ENCODE measurements at places on chromosomes 7 and 10.

GRCh38 chr10:105974803-105975456, 1189.6 kb downstream of the SORCS1 start:
- DNase-seq, result no peak

GRCh38 chr7:75953931-75954330, 39.0 kb downstream of the POR start:
- DNase-seq, result no peak

- DNase-seq, result no peak
Measured at GRCh38 chr7:126924477-126924876, 328.3 kb downstream of the GRM8 start.

DNA sequence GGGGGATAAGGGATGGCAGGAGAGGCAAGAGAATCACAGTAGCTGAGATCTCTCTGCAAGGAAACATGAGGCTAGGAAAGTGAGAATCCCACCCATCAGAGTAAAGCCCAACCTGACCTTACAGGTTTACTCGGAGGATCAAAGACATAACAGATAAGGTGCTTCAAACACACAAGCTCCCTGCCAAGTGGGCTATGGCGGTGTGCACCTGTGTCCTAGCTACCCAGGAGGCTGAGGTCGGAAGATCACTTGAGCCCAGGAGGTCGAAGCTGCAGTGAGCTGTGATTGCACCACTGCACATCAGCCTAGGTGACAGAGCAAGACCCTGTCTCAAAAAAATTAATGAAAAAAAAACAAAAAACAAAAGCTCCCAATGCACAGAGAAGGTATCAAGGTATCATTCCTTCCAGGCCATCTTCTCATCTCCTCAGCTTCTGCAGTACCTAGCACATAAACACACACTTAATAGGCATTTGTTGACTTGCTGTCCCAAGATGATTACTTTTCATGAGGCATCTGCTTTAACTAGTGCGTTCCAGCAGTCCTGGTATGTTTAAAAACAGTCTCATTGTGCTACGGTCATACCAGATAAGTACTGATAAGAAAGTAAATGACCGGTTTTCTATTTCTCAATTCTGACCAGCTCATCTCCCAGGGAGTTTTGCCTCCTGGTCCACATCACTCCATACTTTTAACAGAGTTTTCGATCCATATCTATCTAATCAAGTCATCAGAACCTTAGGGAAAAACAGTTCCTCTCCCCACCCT, 13.3 kb downstream of the GNA12 start:
- no peak for DNase-seq

GRCh38 chr10:66860376-66860945, 65.4 kb upstream of the LRRTM3 start:
- DNase-seq, result no peak

DNA sequence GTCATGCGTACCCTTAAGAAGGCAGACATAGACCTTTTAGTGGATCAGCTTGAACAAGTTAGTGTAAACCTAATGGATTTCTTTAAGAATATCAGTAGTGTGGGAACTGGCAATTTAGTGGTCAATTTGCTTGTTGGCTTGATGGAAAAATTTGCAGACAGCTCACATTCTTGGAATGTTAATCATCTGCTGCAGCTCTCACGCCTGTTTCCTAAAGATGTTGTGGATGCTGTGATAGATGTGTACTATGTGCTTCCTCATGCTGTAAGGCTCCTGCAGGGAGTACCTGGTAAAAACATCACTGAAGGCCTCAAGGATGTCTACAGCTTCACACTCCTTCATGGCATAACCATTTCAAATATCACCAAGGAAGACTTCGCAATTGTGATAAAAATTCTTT, 103.4 kb downstream of the ABCA13 start:
- no peak for DNase-seq

GRCh38 chr10:5940807-5941218, 36.5 kb downstream of the IL15RA start:
- DNase-seq, result no peak

- no peak for DNase-seq
Measured at GRCh38 chr7:101882005-101882421, 64.6 kb downstream of the CUX1 start.

GRCh38 chr10:70617798-70618568, 15.4 kb upstream of the PRF1 start:
- DNase-seq, result peak; percentile 50

DNA sequence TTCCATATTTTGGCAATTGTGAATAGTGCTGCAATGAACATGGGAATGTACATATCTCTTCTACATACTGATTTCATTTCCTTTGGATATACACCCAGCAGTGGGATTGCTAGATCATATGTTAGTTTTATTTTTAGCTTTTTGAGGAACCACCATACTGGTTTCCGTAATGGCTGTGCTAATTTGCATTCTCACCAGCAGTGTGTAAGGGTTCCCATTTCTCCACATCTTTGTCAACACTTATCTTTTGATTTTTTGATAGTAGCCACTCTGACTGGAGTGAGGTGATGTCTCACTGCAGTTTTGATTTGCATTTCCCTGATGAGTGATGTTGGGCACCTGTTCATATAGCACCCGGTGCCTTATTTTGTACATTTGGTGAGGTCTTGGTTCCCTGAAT, 519.6 kb downstream of the REEP3 start:
- DNase-seq, result no peak

DNA sequence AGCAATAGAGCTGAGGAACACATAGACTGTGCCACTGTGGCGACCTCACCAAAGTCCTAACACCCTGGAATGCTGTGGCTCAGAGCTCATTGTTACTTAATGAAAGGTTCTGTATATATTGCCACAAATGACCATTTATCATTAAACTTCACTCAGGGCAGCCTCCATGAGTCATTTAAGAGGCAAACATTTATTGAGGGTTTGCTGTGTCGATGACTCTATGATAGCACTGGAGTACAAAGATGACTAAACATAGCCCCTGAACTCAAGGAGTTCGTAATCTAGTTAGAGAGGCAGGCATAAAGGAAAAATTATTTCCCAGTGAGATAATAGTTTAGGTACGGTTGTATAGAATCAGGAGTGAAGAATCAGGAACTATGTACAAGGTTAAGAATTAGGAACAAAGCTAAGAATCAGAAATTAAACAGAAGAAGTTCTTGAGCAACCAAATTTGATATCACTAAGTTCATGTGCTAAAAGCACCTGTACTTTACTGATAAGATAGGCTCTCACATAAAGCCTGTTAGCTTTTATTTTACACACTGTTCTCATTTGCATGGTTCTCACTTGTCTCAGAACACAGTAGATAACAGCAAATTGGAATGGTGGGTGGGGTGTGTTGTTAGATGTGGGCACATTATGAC, 7.9 kb downstream of the ENTPD7 start:
- DNase-seq, result no peak

- no peak for DNase-seq
Measured at GRCh38 chr10:131737543-131738395, 163.0 kb upstream of the PPP2R2D start.

GRCh38 chr7:56110611-56111010, 4.3 kb upstream of the CHCHD2 start:
- DNase-seq, result no peak

- DNase-seq, result no peak
Measured at GRCh38 chr7:8465338-8465737, 31.9 kb downstream of the NXPH1 start.

DNA sequence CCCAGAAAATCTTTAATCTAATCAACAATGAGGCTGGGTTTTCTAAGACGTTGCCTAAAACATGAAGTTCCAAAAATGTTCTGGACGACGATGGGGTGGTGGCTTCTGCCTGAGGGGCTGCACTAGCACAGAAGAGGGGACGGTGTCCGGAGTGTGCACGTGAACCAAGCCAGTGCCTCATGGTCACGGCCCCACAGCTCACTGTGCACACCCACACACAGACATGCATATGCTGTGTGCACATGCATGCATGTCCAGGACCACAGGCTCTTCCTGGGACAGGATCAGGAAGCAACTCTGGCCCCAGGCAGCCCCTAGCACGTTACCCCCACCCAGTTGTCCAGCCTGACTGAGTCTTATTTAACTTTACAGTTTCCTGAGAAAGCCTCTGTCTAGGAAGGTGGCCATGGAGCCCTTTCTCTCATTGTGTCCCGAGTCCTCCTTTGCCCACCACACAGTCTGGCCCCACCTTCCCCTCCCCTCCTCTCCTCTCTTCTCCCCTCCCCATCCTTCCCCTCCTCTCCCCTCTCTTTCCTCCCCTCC, 100.8 kb downstream of the DNAJB6 start:
- DNase-seq, result no peak

- DNase-seq, result peak; percentile 39
Measured at GRCh38 chr10:127880557-127880956, 12.2 kb downstream of the CLRN3 start.

GRCh38 chr10:109374215-109374614, 549.1 kb downstream of the XPNPEP1 start:
- no peak for DNase-seq

- DNase-seq, result peak; percentile 48
Measured at GRCh38 chr10:113169853-113170460, 219.9 kb downstream of the TCF7L2 start.

Data from activated CD4-positive, alpha-beta T cell treated with anti-CD3 and anti-CD28 coated beads, Interleukin-2, amount 50 U/mL, for 16 hours (primary cell).